Neural progenitor cell (in vitro differentiated cells): ENCODE measurements at places on chromosomes 4 and X. TPM values are rescaled to one million over a fixed set of nuclear protein-coding genes. Genes with fewer than 3 reads are reported as not detected.

- H3K36me3 ChIP-seq: no peaks in the 10 kb centered on the region
- H3K27ac ChIP-seq: no peak overlapping the region
- no peaks in the 10 kb centered on the region for H3K27me3 ChIP-seq
- no peak overlapping the region for H3K4me3 ChIP-seq
- no peak for DNase-seq
Measured at GRCh38 chr4:181213551-181213950, 1029.7 kb upstream of the TENM3 start.

DNA sequence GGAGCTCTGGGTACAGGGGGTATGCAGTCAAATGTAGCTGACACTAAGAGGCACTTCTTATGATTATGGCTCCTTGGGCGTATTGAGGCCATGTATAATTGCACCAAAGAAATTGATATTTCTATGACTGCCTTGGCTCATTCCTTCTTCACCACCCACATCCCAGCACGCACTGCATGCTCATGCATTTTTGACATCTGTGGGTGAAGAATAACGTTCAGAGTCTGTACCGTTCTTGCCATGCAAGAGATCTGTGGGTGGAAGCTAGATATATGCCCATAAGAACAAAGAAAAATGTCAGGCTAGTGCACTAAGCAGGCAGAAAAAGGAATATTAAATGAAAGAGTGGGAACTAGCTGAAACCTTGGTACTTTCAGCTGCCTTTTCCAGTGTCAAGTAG, 93.4 kb downstream of the EMCN start:
- no peak overlapping the region for H3K4me3 ChIP-seq
- H3K27ac ChIP-seq: no peak overlapping the region
- no peak for DNase-seq
- H3K27me3 ChIP-seq: no peaks in the 10 kb centered on the region
- no peaks in the 10 kb centered on the region for H3K36me3 ChIP-seq
- no peaks in the 10 kb centered on the region for H3K4me1 ChIP-seq

- peaks cover 12% of the 10 kb centered on the region for H3K4me1 ChIP-seq
- H3K27ac ChIP-seq: no peak overlapping the region
- H3K36me3 ChIP-seq: no peaks in the 10 kb centered on the region
- H3K4me3 ChIP-seq: peak overlapping the region; percentile 97
- H3K27me3 ChIP-seq: no peaks in the 10 kb centered on the region
- DNase-seq: peak; percentile 44
Measured at GRCh38 chr4:125316401-125316790, 1.6 kb downstream of the FAT4 start.

ZDHHC15 gene
- 5.1 and 6.3 TPM in 2 replicates for total RNA-seq

DNA sequence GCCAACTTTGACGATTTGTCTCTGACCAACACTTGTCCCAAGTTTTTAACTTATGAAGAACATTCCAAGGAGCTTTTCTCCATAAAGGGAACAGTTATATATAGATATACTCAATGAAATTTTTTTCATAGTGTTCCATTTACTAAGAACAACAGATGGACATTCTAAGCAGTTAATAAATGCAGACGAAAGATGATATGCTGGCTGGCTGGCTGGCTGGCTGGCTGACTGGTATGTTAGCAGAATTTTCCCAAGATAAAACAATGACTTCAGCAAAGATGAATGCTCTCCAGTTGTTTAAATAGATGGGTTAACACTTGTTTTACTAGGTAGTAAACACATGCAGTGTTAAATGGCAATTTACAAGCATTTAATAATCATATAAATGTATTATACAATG, 62.2 kb downstream of the SPANXN3 start:
- no peaks in the 10 kb centered on the region for H3K36me3 ChIP-seq
- no peak overlapping the region for H3K4me3 ChIP-seq
- no peak overlapping the region for H3K27ac ChIP-seq
- H3K4me1 ChIP-seq: no peaks in the 10 kb centered on the region

DNA sequence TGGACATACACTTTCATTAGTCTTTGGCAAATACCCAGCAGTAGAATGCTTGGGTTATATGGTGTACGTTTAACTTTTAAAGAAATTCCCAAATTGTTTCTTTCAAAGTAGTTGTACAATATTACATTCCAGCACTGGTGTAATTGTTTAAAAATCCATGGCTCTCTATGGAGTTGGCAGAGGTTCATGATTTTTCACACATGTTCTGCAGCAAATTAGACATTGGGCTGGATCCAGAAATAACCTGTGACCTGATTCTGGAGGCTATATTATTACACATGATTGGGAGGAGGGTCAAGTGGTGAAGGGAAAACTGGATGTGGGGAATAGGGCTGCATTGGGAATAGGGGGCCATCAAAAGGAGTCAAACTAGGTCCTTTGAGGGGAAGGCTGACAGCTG, 41.9 kb downstream of the MAMLD1 start:
- no peaks in the 10 kb centered on the region for H3K36me3 ChIP-seq
- H3K4me3 ChIP-seq: no peak overlapping the region
- DNase-seq: no peak
- H3K4me1 ChIP-seq: no peaks in the 10 kb centered on the region

DNA sequence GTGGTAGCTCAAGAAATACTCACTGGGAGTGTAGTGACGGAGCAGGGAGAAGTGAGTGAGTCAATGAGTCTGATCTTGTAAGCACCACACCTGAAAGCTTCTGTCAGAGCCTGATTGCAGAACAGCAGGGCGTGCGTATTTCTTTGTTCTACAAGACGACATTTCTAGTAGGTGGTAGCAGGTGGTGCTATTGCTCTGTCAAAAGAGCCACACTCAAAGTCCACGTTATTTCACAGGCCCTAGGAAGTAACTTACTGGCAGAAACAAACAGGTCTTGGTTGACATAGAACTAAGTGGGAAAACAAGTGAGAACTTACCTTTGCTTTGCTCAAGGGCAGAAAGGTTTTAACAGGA, 46.4 kb upstream of the SPRY1 start:
- no peaks in the 10 kb centered on the region for H3K36me3 ChIP-seq
- H3K27me3 ChIP-seq: no peaks in the 10 kb centered on the region
- H3K4me3 ChIP-seq: no peak overlapping the region
- H3K27ac ChIP-seq: no peak overlapping the region

PASD1 gene
- total RNA-seq: not detected in 2 replicates

DNA sequence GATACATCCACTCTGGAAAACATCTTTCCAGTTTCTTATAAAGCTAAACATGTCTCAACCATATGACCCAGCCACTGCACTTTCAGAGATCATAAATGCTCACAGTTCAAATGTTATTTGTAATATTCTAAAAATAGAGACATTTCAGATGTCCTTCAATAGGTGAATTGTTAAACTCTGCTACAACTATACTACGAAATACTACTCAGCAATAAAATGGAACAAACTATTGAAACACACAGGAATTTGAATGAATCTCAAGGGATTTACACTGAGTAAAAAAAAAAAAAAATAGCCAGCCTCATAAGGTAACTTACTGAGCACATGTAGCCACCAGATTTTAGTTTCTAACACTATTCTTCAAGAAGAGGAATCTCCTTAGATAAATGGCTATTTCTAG, 253.9 kb downstream of the PCDH18 start:
- no peak overlapping the region for H3K4me3 ChIP-seq
- H3K27me3 ChIP-seq: no peaks in the 10 kb centered on the region
- no peak overlapping the region for H3K27ac ChIP-seq
- no peaks in the 10 kb centered on the region for H3K36me3 ChIP-seq
- no peak for DNase-seq

GRCh38 chr4:164906368-164906767, 29.4 kb downstream of the APELA start:
- H3K27me3 ChIP-seq: no peaks in the 10 kb centered on the region
- H3K36me3 ChIP-seq: no peaks in the 10 kb centered on the region
- DNase-seq: no peak
- H3K4me1 ChIP-seq: no peaks in the 10 kb centered on the region
- H3K27ac ChIP-seq: no peak overlapping the region
- H3K4me3 ChIP-seq: no peak overlapping the region

DUSP9 gene
- 0.21 and 2.0 TPM in 2 replicates for total RNA-seq

GRCh38 chrX:151393514-151393913, 3.5 kb upstream of the VMA21 start:
- no peak overlapping the region for H3K4me3 ChIP-seq
- H3K36me3 ChIP-seq: no peaks in the 10 kb centered on the region
- DNase-seq: peak; percentile 72
- H3K27ac ChIP-seq: no peak overlapping the region

OPRPN gene
- total RNA-seq: not detected in 2 replicates

TRIM2 gene
- 87.6 and 90.2 TPM in 2 replicates for total RNA-seq

DNA sequence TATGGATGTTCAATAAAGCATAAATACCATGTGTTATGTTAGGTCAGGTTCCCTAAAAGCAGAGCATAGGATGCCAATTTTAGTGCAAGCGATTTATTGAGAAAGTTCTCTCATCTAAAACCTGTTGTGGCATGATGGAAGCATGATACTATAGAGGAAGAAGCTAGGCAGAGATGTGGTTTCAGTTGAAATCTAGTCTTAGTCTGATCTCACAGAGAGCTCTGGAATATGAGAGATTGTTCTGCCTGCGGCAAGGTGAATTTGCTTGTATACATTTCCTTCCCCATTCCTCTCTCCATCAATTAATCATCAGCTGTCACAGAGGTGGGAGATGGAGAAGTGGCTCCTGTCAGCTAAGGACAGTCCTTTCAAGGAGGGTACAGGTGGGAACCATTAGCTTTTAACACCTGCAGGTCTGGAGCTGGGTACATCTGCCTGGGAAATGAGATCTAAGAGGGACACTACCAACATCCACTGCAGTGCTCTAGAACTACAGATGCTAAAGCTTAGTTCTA, 252.4 kb downstream of the CFAP299 start:
- no peak overlapping the region for H3K4me3 ChIP-seq
- H3K4me1 ChIP-seq: no peaks in the 10 kb centered on the region
- no peaks in the 10 kb centered on the region for H3K27me3 ChIP-seq
- H3K27ac ChIP-seq: no peak overlapping the region
- DNase-seq: no peak

- H3K27me3 ChIP-seq: no peaks in the 10 kb centered on the region
- H3K4me3 ChIP-seq: no peak overlapping the region
- no peak overlapping the region for H3K27ac ChIP-seq
Measured at GRCh38 chr4:150007512-150007911, 70.7 kb upstream of the DCLK2 start.

DNA sequence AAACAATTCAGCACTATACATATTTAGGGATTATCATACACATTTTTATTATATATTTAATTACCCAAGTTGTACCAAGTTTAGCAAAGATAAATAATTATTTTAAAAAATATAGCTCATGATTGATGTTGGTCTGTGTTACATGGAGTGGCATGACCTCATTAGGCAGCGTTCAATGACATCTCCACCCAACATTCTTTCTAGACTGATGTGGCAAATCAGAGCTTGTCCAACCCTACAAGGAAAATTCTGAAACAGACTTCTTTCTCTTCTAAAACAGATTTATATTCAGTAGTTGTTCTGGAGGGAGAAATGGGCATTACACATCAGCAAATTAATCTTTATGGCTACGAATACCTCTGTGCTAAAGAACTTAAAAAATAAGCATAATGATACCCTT, 189.7 kb downstream of the PDGFC start:
- H3K27ac ChIP-seq: no peak overlapping the region
- H3K4me1 ChIP-seq: no peaks in the 10 kb centered on the region
- no peaks in the 10 kb centered on the region for H3K36me3 ChIP-seq
- no peak overlapping the region for H3K4me3 ChIP-seq

PNMA5 gene
- total RNA-seq: not detected in 2 replicates

GRCh38 chrX:34401411-34401810, 255.7 kb downstream of the TMEM47 start:
- no peak for DNase-seq
- no peaks in the 10 kb centered on the region for H3K27me3 ChIP-seq
- H3K4me1 ChIP-seq: no peaks in the 10 kb centered on the region
- no peak overlapping the region for H3K4me3 ChIP-seq

DNA sequence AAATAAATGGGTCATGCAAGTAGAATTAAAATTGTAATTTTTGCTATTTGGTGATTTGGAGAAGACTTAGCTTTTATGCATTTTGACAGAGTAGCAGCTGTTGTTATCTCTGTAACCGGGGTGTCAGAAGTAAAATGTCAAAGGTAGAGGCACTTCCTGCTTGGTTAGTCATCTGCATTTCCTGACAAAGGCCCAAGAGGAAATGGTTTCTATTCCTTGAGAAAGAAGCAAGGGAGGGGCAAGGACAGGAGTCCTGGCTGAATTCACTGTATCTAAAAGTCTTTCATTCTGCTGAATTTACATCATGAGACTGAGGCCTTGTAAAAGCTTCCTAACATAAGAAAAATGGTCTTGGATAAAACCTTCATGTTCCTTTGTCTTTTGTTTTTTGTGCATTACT, 550.9 kb upstream of the BOD1L1 start:
- no peak overlapping the region for H3K27ac ChIP-seq
- H3K36me3 ChIP-seq: no peaks in the 10 kb centered on the region
- no peaks in the 10 kb centered on the region for H3K4me1 ChIP-seq
- no peak overlapping the region for H3K4me3 ChIP-seq
- no peaks in the 10 kb centered on the region for H3K27me3 ChIP-seq

DNA sequence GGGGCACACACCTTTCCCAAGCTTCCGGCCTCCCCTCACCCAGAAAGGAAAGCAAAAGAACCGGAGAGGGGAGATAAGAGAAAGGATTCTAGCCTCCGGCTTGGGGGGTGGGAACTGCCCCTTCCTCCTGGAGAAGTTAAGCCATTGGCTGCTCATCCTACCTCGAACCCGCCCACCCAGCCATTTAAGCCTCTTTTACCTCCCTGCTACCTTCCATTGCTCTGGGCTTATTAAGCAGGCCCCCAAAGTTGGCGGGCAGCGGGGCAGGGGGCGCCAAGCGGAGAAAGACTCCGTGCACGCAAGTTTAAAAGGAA, 2.3 kb downstream of the MAML3 start:
- H3K27ac ChIP-seq: peak overlapping the region; percentile 96
- peak overlapping the region; percentile 92 for H3K4me3 ChIP-seq
- peak; percentile 95 for DNase-seq
- peaks cover 28% of the 10 kb centered on the region for H3K4me1 ChIP-seq

FHIP1A gene
- 12.7 and 25.7 TPM in 2 replicates for total RNA-seq

APLN gene
- total RNA-seq: 0.22 and 0.46 TPM in 2 replicates

DNA sequence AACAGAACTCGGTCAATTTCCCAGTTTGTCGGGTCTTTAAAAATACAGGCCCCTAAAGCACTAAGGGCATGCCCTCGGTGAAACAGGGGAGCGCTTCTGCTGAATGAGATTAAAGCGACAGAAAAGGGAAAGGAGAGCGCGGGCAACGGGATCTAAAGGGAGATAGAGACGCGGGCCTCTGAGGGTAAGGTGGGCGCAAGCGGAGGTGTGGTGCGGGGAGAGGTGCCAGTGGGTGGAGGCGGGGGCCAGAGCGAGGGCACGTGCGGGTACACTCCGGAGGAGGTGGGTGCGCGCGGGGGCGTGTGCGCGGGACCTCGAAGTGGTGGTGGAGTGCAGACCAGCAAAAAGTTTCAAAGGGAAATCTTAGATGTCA, 787 bp upstream of the TET2 start:
- DNase-seq: peak; percentile 49
- peaks cover 10% of the 10 kb centered on the region for H3K4me1 ChIP-seq
- H3K36me3 ChIP-seq: no peaks in the 10 kb centered on the region
- peak overlapping the region; percentile 99 for H3K4me3 ChIP-seq
- H3K27ac ChIP-seq: no peak overlapping the region
- peaks cover 82% of the 10 kb centered on the region for H3K27me3 ChIP-seq

- no peaks in the 10 kb centered on the region for H3K36me3 ChIP-seq
- H3K4me3 ChIP-seq: no peak overlapping the region
- no peaks in the 10 kb centered on the region for H3K27me3 ChIP-seq
- no peak for DNase-seq
Measured at GRCh38 chr4:155899891-155900290, 3.6 kb upstream of the TDO2 start.

GRCh38 chr4:187175197-187175596, 451.5 kb upstream of the FAT1 start:
- no peak overlapping the region for H3K4me3 ChIP-seq
- H3K36me3 ChIP-seq: no peaks in the 10 kb centered on the region
- H3K27ac ChIP-seq: no peak overlapping the region
- H3K4me1 ChIP-seq: peaks cover 13% of the 10 kb centered on the region
- no peaks in the 10 kb centered on the region for H3K27me3 ChIP-seq
- no peak for DNase-seq

EDA gene
- total RNA-seq: 6.8 and 7.4 TPM in 2 replicates
